ENCODE measurements at places on chromosomes 3 and 15. TPM values are rescaled to one million over a fixed set of nuclear protein-coding genes. Genes with fewer than 3 reads are reported as not detected.

Gene ECE2
- total RNA-seq = not detected

Gene SLC12A1
- total RNA-seq = not detected

Gene RBSN
- total RNA-seq = 39.6 TPM

Gene NLGN1
- total RNA-seq = not detected

DNA sequence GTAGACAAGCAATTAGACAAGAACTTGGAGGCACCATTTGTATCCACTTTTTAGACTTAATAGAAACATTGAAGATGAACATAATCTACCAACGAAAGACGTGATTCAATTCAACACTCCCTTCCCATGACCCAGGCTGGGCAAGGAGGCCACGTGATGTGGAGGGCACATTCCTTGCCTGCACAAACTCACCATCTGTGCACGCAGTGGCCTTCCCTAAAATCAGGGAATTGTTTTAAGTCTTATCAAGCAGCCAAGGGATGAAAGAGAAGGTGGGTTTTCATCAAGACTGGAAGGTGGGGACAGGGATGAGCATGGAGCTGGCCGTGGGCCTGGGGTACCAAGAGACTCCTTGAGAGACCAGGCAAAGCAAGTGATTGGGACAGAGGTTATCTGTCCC is 13.5 kb downstream of the STARD5 start:
- no peak for DNase-seq

GRCh38 chr15:52464040-52464439 is 64.6 kb downstream of the MYO5A start:
- no peak for DNase-seq

DNA sequence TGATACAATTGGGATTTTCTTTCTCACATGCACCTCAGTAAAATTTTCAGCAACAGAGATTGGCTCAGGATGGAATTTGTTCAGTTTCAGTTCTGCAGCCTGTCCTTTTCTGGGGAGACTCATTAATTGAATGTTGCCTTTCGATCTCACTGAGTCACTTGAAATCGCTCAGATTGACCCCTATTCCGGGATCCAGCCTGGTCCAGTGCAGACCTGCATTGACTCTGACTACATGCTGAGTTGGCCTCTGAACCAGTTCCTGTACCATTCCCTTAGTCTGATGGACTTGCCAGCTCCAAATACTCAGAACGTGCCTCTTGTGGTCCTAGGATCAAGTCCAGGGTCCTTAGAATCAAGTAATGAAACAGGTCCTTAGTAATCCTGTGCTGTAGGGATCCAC is 9.4 kb downstream of the IGF1R start:
- DNase-seq = no peak

Measured in naive thymus-derived CD4-positive, alpha-beta T cell (primary cell).